ENCODE measurements at places on chromosomes 3 and 15. TPM values are rescaled to one million over a fixed set of nuclear protein-coding genes. Genes with fewer than 3 reads are reported as not detected.

DNA sequence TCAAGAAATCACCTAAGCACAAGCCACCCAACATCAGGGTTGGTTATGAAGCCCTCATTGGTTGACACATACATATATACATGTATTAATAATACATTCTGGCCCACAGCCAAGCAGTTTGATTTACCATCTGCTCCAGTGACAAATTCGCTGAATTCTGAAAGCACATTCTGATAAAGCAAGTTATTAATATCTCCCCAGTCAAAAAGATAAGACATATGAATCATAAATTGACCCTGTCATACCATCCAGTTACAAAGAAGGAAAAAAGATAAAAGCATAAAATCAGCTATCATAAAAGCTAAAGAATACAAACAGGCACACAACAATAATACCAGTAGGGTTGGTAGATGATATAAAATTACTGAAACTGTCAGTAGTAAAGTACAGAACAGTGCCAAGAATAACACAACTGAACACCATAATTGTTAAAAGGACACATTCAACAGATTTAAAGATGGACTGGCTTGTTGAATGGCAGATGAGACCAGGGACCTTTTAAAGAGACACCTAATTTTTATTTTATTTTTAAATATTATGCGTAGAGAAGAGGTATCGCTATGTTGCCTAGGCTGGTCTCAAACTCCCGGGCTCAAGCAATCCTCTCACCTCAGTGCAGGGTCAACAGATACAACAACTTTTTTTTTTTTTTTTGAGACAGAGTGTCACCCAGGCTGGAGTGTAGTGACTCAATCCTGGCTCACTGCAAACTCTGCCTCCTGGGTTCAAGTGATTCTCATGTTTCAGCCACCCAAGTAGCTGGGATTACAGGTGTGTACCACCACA is 7.7 kb downstream of the SNX4 start:
- peak; percentile 77 for DNase-seq

GRCh38 chr3:64568895-64569517 is 118.8 kb downstream of the ADAMTS9 start:
- no peak for DNase-seq

GRCh38 chr3:32556332-32556731 is 14.3 kb downstream of the DYNC1LI1 start:
- DNase-seq: no peak

DNA sequence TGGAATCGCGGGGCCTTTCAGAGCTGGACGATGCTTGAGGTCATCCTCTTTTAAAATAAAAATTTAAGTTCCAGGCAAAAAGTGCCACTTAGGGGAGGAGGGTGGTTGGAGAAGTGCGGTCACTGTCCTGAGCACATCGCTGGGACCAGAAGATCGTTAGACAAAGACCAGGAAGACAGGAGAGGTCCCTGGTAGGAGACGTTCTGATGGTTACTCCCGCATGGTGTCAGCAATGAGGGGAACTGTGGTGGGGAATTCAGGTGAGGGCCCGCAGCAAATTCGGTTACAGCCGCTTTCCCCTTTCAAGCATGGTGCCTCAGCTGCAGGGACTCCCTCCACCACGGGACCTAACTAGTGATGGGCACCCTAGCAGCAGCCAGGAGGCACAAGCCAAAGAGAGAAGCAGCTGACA is 1.0 kb upstream of the ISY1 start:
- no peak for DNase-seq

GRCh38 chr15:85754989-85755388 is 39.7 kb downstream of the KLHL25 start:
- peak; percentile 55 for DNase-seq

- DNase-seq: no peak
Observed at GRCh38 chr15:69092159-69092558, 68.3 kb upstream of the GLCE start.

- DNase-seq: no peak
Observed at GRCh38 chr15:60844511-60845174, 365.7 kb upstream of the ICE2 start.

- DNase-seq: no peak
Observed at GRCh38 chr3:18208091-18208490, 217.0 kb downstream of the SATB1 start.

DNA sequence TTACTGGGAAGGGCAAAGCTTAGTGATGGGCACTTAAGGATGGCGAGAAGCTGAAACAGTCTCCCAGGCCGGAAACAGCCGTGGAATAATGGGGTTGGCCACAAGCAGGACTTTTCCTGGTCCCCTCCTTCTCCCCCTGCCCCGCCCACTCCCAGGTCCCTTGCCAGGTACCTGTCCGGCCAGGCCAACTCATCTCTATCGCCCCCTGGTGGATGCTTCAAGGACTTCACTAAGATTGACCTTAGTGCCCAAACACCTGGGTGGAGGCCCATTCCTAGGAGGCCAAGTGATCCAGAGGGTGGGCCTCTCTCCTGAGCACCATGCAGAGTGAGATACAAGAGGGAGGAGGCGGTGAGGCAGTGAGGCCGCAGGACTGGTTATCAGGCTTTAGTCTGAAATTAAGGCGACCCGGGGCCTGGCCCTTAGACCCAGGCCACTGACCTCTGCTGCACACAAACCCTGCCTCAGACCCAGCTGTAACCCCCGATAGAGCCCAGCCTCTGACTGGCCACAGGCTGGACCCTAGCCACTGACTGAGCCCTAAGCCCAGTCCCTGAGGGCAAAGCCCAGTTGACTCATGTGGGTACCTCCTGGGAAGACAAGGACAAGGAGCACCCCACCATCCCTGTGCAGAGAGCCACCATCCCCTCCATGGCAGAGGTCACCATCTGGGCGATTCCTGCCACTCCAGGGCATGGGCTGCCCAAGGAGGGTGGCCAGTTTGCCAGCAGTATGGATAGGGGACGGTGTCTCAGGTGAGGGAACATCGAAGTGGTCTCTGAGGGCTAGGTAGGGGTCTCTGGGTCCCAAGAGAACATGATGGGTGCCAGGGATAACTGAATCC is 37.6 kb downstream of the VIPR1 start:
- no peak for DNase-seq

- DNase-seq: no peak
Observed at GRCh38 chr15:33200903-33201302, 6.4 kb upstream of the FMN1 start.

GRCh38 chr15:67013696-67014095 is 51.7 kb upstream of the SMAD3 start:
- no peak for DNase-seq

GRCh38 chr3:99620976-99621375 is 17.4 kb upstream of the COL8A1 start:
- no peak for DNase-seq

- DNase-seq: no peak
Observed at GRCh38 chr3:89783341-89783927, 676.0 kb downstream of the EPHA3 start.

DNA sequence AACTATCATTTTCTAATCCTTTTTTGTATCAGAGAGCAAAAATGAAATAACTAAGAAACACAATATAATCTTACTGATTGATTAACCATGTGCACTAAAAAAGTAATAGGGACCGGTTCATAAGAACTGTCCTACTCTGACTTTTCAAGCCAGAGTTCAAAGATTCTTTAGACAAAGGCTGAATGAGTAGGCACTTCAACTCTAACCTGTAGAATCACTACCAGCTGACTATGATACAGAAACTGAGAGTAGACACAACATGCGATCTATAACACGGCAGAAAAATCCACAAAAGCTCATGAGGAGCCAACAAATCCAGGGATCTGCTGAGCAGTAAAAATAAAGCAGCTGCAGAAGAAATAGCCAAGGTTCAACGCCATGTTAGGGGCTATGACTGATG is 8.9 kb downstream of the COPB2 start:
- DNase-seq: no peak

- no peak for DNase-seq
Observed at GRCh38 chr3:141448606-141449220, 38.1 kb upstream of the RASA2 start.

- no peak for DNase-seq
Observed at GRCh38 chr3:188421836-188422540, 268.0 kb downstream of the LPP start.

- DNase-seq: no peak
Observed at GRCh38 chr15:20644896-20645295, 103.3 kb upstream of the GOLGA6L6 start.

GRCh38 chr15:83960192-83960829 is 275.3 kb upstream of the GOLGA6L4 start:
- DNase-seq: no peak

DNA sequence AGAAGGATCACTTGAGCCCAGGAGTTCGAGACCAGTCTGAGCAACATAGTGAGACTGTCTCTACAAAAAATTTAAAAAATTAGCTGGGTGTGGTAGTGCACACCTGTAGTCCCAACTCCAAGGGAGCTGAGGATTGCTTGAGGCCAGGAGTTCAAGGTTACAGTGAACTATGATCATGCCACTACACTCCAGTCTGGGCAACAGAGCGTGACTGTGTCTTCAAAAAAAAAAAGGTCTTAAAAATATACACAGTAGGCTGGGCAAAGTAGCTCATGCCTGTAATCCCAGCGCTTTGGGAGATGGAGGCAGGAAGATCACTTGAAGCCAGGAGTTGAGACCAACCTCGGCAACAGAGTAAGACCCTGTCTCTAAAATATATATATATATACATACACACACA is 11.2 kb upstream of the CAMK1 start:
- DNase-seq: no peak

DNA sequence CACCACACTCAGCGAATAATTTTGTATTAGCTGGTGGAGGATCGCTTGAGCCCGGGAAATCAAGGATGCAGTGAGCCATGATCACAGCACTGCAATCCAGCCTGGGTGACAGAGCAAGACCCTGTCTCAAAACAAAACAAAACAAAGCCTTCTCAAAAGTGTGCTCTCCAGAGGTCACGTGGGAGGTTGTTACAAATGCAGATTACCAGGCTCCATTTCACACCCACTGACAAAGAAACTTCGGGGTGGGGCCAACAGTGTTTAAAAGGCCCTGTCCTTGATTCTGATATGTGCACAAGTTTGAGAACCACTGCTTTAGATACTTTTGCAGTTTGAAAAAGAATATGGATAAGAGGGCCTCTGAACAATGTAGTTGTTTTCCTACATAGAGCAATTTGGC is 80.5 kb downstream of the UBE2E2 start:
- DNase-seq: no peak

DNA sequence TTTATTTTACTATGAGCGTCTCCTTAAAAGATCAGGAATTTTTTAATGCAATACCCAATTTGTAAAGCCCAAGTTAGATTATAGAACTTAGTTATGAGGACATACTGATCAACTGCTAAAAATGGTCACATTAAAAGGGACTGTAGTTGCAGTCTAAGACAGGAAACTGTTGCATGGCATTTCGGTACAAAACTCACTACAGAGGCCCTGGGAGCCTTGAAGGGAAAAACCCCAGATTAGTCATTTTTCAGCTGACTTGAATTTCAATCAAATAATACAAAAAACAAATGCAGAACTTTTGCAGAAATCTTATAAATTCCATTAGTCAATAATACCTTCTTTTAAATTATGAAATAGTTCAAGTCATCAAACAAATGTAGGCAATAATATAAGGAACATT is 6.9 kb upstream of the PTX3 start:
- no peak for DNase-seq

GRCh38 chr3:138187296-138188012 is at the start of gene ARMC8:
TSS of gene ARMC8 (plus strand) at chr3:138187301. CDS start at chr3:138187555, 254 bp downstream.
- peak; percentile 84 for DNase-seq

GRCh38 chr3:168249550-168250414 is 154.1 kb upstream of the GOLIM4 start:
- peak; percentile 90 for DNase-seq

DNA sequence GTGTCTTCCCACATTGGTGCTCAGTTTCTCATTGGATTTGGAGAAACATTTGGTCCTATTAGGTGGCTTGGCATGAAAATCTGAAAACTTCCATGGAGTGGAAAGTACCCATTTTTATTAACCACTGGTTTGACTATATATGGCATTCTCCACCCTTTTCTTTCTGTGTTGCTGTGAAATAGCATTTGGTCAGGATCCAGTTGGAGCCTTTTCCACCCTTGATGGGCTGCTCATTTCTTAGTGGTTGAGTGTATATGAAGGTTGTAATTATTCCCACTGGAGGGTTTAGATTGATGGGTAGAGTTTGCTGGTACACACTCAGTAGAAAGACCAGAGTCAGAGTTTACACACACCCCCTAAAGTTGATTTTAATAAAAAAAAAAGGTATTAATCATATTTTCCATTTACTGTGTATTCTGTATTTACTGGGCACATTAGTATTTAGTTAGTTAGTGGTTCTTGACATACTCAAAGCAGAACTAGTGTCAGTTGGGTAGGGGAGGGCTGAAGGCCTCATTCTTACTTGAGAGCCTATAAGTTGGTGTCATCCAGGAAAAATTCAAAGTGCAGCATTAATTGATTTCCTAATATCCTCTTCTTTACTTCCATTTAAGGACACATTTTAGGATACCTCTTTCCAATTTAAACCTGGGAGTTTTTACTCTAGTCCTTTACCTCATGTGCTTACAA is 69.5 kb downstream of the FLNB start:
- DNase-seq: no peak

DNA sequence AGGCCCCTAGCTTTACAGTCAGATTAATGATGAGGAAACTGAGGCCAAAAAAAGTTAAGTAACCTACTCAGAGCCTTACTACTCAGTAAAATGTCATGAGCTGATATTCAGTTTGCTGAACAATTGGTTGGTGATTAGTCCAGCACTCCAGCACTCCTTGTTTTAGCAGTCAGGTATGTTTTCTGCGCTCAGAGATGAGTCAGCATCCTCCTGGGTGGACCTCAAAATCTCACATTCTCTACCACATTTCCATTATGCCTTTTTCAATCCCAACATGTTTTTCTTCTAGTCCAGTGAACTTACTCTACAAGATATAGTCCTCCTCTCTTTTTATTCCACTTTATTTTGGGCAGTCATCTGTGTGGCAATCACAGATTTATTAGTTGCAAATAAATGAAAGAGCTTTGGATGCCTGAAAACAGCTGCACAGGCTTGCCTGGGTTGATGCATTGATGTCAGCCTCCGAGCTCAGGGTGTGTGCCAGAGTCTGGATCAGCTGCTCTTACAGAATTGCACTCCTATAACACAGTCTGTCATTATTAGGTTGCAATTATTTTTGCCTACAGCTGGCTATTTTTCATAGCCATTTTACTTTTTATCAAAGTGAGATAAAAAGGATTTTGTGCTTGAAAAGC is 133.2 kb downstream of the ARPP21 start:
- peak; percentile 53 for DNase-seq

DNA sequence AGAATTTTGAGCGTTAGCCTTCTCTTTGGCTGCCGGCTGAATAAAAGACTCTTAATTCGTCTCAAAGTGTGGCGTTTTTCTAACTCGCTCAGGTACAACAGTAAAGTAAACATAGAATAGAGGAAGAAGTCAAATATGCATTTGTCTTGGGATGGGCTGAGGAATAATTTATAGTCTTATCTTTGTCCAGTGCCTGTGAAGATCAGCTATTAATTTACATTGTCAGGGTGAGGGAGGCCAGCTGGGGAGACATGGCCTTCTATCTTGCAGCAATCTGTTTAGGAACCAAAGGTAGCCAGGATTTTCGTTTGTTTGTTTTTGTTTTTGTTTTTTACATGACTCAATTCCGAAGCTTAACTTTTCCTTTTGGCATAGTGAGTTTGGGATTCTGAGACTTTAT is 100.2 kb downstream of the VPS8 start:
- no peak for DNase-seq

The LINGO1 gene
- polyA plus RNA-seq: 40.6 TPM

The LDHAL6B gene
- not detected for polyA plus RNA-seq

The CELF6 gene
- polyA plus RNA-seq: 8.6 TPM

The TRPM7 gene
- 1.4 TPM for polyA plus RNA-seq

The RYR3 gene
- polyA plus RNA-seq: 1.0 TPM

The GHSR gene
- not detected for polyA plus RNA-seq

The CNTN3 gene
- polyA plus RNA-seq: 0.29 TPM

The PRSS50 gene
- polyA plus RNA-seq: not detected

The A4GNT gene
- not detected for polyA plus RNA-seq

The TMEM42 gene
- polyA plus RNA-seq: 42.2 TPM

The P3H2 gene
- polyA plus RNA-seq: 1.0 TPM

The HDC gene
- polyA plus RNA-seq: not detected

The CALML4 gene
- 2.5 TPM for polyA plus RNA-seq

The CNTN4 gene
- 8.8 TPM for polyA plus RNA-seq

Data from brain (organoid and tissue), 16 donors.